Activated B cell treated with CpG ODN at 0.5 μM for 24 hours (primary cell): ENCODE measurements at places on chromosomes 4 and X. TPM values are rescaled to one million over a fixed set of nuclear protein-coding genes. Genes with fewer than 3 reads are reported as not detected.

TBC1D8B gene
- total RNA-seq = 6.5 and 8.4 TPM in 2 replicates

TLL1 gene
- total RNA-seq = not detected in 2 replicates

GRCh38 chr4:185018834-185019455 is 655 bp downstream of the HELT start:
- DNase-seq = no peak

GRCh38 chr4:73891739-73892405 is 22.7 kb downstream of the CXCL1 start:
- no peak for DNase-seq

- DNase-seq = no peak
Observed at GRCh38 chr4:105599482-105599881, 47.1 kb downstream of the ARHGEF38 start.

DNA sequence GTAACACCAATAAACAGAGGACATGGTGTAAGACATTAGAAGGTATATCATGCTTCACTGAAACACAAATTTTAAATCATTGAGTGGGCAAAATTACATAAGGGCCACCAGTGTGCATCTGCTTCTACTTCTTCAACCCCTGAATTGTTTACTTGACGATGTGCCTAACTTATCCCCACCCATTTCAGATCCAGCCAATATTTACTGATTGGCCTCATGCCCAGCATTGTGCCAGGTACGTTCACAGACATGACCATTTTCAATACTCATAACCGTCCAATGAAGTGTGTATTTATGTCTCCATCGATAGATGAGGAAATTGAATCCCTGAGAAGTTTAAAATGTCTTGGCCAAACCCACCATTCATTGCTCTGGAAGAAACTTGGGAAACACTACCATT is 208.3 kb upstream of the MID1 start:
- DNase-seq = no peak

SPRY1 gene
- total RNA-seq = 4.0 and 4.1 TPM in 2 replicates

GRCh38 chr4:145808848-145809512 is 129.0 kb downstream of the C4orf51 start:
- DNase-seq = no peak

DNA sequence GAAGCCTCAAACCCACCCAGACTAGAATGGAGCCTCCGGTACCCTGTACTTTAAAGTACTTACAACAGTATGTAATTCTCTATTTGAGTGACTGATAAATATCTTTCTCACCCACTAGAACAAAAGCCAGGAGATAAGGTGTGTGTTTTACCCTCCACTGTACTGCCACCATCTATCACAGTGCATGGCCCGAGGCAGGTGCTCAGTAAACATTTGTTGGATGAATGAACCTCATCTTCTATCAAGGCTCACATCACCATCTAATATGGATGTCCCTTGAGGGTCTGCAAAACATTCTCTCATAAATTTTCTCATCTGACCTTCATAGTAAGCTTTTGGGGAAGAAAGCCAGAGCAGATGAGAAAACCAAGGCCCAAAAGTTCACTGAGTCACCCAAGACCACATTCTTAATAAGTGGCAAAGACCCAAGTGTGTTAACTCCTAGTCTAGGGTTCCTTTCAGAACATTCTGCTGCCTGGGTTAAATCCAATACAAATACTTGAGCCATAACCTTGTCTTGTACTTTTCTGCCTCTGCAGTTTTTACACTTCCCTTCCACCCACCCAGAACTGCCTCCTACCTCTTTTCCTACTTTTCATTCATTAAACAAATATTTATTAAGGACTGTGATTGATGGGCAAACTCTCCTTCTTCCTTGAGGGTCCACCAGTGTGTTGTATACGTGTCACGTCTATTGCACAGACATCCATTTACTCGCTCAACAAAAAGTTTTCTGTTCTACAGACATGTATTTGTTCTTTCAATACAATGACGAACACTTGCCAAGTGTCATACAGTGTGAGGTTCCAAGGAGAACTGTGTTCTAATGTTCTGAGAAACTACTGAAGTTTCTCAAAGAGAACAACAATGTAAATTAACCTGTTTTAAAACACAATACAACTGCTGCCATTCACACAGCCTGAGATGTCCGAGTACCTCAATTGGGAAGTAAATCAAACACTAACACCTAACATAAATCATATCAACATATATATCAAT is 35.7 kb downstream of the APBB2 start:
- DNase-seq = no peak

DNA sequence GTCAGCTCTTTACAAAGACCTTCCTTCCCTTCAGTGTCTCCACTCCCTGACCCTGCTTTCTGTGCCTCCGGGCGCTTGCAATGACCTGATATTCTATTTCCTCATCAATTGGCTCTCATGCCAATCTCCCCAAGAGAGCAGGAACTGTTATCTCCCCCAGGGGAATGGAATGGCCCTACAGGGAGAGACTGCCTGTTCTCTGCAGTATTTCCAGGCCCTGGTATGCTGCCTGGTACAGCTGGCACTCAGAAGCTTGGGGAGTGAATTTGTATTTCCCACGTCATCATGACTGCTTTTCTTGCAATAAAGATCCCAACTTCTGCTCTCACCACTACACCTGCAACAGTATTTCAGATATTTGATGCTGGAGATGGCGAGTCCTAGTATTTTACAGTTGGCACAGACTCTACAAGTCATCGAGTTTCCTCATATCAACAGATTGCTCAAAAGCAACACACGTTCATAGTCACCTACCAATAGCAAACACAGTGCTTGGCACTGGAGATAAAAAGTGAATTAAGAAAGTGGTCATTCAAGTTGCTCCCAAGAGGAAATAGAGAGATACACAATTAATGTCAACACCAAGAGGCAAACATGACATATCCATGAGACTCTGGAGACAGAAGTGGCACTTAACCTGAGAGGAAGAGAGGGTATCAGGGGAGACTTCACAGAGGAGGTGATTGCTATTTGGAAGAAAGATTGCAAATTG is 90.5 kb upstream of the EGFL6 start:
- no peak for DNase-seq

GRCh38 chr4:47415719-47416118 is 47.8 kb downstream of the COMMD8 start:
- no peak for DNase-seq

- no peak for DNase-seq
Observed at GRCh38 chr4:3767570-3768288, 1.5 kb downstream of the ADRA2C start.

- DNase-seq = no peak
Observed at GRCh38 chrX:7269991-7270390, 122.0 kb upstream of the PUDP start.

- no peak for DNase-seq
Observed at GRCh38 chrX:49137492-49137891, 14.0 kb upstream of the GPKOW start.

GRCh38 chr4:76301068-76301774 is 5.3 kb upstream of the STBD1 start:
- no peak for DNase-seq

DNA sequence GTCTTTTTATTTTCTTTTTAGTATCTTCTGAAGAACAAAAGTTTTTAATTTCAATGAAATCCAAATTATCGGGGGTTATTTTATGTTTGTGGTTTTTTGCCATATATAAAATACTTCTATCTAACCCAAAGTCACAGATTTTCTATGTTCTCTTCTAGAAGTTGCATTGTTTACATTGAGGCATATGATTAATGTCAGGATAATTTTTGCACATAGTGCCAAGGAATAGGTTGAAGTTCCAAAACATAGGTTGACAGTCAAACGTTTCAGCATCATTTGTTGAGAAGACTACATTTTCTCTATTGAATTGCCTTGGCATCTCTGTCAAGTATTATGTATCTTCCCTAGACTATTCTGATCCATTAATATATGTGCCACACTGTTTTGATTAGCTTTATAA is 64.5 kb downstream of the ANKRD17 start:
- no peak for DNase-seq

DNA sequence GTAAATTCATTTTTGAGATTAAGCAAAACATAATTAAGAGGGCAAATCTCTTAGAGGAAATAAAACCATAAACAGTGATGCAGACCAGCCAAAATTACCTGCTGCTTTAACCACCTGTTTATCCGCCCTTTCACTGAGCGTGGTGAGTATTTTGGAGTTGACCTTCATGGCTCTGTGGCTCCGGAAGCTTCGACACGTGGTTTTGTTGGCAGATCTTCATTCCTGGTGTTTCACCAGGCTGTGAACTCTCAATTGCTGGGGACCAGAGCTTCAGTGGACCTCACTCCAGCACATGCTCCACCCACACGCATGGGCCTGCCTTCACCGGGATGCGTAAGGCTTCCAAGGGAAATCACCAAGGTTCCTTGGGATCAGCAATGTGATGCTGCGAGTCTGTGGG is 83.8 kb downstream of the FHDC1 start:
- DNase-seq = no peak

DNA sequence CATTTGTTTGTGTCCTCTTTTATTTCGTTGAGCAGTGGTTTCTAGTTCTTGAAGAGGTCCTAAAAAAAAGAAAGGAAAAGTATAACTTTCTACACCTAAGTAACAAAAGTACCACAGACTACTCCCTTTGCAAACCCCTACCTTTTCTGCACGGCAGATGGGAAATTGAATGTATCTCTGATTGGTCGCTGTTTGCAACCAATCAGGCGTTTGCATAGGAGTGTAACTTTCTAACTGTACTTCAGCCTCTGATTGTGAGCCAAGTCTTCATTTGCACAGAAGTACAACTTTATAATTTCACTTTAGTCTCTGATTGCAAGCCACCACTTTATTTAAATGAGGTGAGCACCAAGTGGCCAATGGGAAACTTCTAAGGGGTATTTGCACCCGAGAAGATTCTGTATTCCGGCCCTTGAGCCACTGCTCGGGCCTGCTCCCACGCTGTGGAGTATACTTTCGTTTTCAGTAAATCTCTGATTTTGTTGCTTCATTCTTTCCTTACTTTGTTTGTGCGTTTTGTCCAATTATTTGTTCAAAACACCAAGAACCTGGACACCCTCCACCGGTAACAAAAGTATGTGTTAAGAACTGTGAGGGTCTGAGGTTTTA is 40.3 kb upstream of the FHL1 start:
- DNase-seq = no peak

SMIM10 gene
- total RNA-seq = 1.3 and 1.4 TPM in 2 replicates

- peak; percentile 99 for DNase-seq
Observed at GRCh38 chr4:2934813-2935761, 28.1 kb downstream of the NOP14 start.

SYP gene
- 0.82 and 1.6 TPM in 2 replicates for total RNA-seq

SPANXN1 gene
- total RNA-seq = not detected in 2 replicates

DNA sequence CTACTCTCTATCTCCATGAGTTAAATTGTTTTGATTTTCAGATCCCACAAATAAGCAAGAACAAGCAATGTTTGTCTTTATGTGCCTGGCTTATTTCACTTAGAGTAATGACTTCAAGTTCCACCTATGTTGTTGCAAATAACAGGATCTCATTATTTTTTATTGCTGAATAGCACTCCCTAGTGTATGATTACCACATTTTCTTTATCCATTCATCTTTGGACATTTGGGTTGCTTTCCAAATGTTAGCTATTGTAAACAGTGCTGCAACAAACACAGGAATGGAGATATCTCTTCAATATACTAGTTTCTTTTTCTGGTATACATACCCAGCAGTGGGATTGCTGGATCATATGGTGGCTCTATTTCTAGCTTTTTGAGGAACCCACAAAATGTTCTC is 136.0 kb downstream of the SLITRK2 start:
- no peak for DNase-seq

- no peak for DNase-seq
Observed at GRCh38 chrX:65932173-65933084, 107.5 kb downstream of the VSIG4 start.

CLIC2 gene
- 0.44 and 0.80 TPM in 2 replicates for total RNA-seq

GAB1 gene
- 11.9 and 12.0 TPM in 2 replicates for total RNA-seq

COL25A1 gene
- total RNA-seq = not detected in 2 replicates

DNA sequence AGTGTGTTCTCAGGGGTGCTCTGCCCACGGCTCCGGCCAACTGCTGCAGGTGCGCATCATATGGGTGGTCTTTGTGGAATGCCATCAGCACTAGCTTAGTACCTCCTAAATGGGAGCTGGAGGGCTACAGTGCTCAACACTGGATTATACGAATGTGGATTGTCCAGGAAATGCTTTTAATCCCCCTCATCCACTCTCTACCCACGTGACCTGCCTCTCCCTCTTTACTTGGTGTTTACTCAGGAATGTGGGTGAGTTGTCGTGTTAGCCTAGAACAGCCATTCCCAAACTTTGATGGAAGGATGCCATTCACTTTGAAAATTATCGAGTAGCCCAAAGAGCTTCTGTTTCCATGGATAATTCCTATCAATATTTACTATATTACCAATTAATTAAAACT is 150.8 kb downstream of the PTTG2 start:
- no peak for DNase-seq

GRCh38 chr4:25085671-25086070 is 54.9 kb upstream of the LGI2 start:
- DNase-seq = no peak

DNA sequence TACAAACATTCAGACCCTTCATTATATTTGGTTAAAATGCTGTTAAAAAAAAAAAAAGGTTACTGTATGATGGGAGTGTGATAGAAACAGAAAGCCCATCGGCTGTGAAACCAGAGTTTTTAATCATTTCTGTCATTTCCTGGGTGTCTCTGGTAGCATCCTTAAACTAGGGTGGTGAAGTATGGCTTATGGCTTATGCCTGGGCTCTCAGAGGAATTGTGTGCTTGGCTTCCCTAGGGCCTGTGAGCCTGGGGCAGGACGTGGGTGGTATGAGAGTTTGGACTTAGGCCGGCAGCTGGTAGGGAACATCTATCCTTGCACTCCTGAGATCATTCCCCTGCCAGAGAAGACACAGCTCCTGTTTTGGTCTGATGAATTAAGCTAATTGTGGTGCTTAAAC is 52.2 kb downstream of the DCUN1D4 start:
- DNase-seq = no peak

SH3RF1 gene
- total RNA-seq = 6.9 and 7.1 TPM in 2 replicates

- DNase-seq = no peak
Observed at GRCh38 chr4:120927801-120928409, 5.4 kb upstream of the PRDM5 start.

- DNase-seq = no peak
Observed at GRCh38 chr4:183986971-183987946, 82.2 kb downstream of the STOX2 start.

AFF2 gene
- total RNA-seq = 2.8 and 3.4 TPM in 2 replicates

- DNase-seq = no peak
Observed at GRCh38 chr4:88730811-88731210, 33.2 kb upstream of the NAP1L5 start.

SHROOM4 gene
- total RNA-seq = not detected in 2 replicates

SCML1 gene
- 6.4 and 6.5 TPM in 2 replicates for total RNA-seq

DNA sequence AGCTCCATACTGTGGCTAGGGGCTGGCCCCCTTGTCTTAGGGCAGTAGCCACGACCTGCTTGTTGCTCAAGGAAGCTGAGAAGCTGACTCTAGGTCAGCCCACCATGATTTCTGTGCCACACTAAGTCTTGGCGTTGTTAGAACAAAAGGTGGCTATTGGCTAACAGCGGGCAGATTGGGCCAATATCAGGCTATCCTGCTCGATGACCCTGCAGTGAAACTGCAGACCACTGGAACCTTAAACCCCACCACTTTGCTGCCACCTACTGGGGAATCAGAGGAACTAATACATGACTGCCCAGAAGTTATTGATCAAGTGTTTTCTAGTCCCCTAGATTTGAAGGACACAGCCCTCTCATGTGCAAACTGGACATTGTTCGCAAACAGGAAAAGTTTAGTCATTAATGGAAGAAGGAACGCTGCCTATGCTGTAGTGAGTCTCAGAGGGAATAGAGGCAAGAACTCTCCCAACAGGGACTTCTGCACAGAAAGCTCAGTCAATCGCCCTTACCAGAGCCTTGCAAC is 17.0 kb upstream of the PAPSS1 start:
- DNase-seq = peak; percentile 18
